Stimulated activated CD4-positive, alpha-beta T cell treated with anti-CD3 and anti-CD28 coated beads, Interleukin-1b, Interleukin-23, amount 100 ng/mL, for 1 hour (primary cell): ENCODE measurements at places on chromosomes 4 and X.

DNA sequence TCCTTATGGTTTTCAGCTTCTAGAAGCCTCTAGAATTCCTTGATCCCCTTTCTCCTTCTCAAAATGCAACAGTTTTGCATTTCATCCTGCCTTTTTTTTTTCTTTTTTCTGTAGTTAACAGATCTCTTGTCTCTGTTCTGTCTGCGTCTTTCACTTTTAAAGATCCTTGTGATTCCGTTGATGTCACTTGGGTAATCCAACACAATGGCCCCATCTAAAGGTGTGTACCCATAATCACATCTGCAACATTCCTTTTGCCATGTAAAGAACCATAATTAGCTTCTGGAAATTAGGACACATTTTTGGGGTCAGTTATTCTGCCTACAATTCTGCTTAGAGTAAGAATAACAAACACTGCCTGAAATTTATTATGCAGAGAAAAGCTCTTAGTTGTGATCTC lies 1180.9 kb upstream of the ADGRL3 start:
- DNase-seq: no peak

DNA sequence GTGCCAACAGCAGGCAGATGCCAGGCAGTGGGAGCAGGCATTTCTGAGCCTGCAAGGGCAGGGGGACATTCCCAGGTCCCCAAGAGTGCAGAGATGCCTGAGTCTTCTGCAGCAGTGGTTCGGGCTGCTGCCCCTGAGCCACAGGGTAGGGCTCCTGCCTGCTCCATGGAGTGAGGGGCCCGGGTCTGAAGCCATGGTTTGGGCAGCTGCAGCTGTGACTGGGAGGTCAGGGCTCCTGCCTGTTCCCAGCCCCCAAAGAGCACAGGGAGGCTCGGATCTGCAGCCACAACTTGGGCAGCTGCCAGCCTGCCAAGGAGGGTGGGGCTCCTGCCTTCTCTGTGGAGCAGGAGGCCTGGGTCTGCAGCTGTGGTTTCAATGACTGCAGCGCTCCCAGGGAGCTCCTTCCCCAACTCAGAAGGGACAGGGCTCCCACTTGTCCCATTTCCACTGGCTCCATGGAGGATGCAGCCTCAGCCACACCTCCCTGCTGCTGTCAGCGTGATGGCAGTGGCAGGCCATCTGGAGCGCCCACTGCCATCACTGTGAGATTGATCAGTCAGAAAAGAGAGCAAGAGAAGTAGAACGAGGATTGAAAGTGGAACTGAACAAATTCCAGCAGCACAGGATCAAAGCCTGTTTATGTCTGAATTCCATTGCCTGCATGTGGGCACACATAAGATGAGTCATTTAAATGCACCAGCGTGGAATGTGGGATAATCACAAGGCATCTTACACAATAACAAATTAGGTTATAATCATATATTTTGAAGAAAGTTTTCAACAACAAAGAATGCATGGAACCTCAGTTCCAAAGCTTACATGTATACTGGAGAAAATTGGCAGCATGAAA lies 93.1 kb upstream of the CXorf51A start:
- DNase-seq: no peak

DNA sequence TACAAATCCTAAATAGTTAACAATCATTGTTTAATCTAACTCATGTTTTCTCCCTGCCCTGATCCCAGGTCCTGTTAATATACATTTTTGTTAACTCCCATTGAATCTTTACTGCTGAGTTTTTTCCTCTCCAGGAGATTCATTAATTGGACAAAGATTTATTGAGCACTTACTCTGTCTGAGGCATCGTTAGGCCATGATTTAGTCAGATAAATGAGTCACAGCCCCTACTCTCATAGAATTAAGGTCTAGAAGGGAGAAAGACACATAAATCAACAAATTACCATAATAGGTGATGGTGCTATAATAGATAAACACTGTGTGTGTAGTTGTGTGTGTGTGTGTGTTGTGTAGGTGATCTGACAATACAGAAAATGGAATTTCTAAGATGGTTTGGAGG lies 112.5 kb downstream of the MAPK10 start:
- no peak for DNase-seq

DNA sequence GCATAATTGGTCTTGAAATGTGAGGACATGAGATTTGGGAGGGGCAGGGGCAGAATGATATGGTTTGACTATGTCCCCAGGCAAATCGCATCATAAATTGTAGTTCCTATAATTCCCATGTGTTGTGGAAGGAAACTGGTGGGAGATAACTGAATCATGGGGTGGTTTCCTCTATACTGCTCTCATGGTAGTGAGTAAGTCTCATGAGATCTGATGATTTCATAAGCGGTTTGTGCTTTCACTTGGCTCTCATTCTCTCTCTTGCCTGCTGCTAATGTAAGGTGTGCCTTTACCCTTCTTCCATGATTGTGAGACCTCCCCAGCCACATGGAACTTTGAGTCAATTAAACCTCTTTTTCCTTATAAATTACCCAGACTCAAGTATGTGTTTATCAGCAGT lies 2595.9 kb downstream of the PCDH7 start:
- DNase-seq: no peak

- peak; percentile 7 for DNase-seq
Measured at GRCh38 chr4:140151699-140152012, 2.3 kb downstream of the MAML3 start.

GRCh38 chrX:11212741-11213140 lies 80.5 kb upstream of the AMELX start:
- no peak for DNase-seq

DNA sequence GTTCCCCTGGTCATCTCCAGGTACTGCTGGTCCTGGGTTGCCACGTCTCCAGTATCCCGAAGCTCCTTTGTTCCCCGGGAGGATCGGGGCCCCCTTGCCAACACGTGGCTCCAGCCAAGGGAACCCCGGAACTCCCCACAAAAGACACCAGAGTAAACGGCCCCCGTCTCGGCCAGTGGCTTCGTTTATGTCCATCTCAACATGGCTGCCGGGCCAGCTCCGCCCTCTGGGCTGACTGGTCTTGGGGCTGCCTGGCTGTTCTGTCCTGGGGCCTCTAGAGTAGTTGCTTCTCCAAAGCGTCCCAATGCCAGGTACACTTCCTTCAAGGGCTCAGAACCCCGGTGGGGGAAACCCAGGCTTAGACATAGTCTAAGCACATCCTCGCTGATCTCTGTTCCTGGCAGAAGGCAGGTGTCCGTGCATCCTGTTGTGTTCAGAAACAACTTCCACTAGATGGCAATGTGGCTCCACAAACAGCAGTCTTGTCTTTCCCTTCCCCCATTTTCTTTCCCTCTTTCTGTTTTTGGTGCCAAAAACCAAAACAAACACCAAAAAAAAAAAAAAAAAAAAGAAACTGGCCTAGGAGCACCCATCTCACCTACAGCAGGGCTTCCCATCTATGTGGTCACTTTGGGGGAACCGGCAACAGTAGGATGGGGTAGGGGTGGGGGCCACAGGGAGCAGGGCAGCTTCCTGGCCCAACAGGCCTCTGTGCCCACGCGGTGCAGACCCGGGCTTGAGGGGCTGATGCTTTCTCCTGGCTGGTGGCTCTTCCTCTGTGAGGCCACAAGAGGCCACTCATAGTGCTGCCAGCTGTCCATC lies 35.3 kb downstream of the NBDY start:
- peak; percentile 36 for DNase-seq

GRCh38 chrX:40108959-40109287 lies 11.2 kb upstream of the BCOR start:
- DNase-seq: no peak
